CD4-positive, alpha-beta T cell treated with Interleukin-2 at 100 ng/mL for 4 hours (primary cell): ENCODE measurements at places on chromosomes 7 and 10.

GRCh38 chr7:37666026-37666799 lies 17.4 kb upstream of the GPR141 start:
- DNase-seq: no peak

GRCh38 chr7:123570390-123571182 lies 13.0 kb upstream of the NDUFA5 start:
- DNase-seq: no peak

GRCh38 chr7:7718492-7718891 lies at the start of gene RPA3:
Gene RPA3 (minus strand): TSS chr7:7718607. CDS start chr7:7640418, 78,189 bp downstream.
- no peak for DNase-seq

DNA sequence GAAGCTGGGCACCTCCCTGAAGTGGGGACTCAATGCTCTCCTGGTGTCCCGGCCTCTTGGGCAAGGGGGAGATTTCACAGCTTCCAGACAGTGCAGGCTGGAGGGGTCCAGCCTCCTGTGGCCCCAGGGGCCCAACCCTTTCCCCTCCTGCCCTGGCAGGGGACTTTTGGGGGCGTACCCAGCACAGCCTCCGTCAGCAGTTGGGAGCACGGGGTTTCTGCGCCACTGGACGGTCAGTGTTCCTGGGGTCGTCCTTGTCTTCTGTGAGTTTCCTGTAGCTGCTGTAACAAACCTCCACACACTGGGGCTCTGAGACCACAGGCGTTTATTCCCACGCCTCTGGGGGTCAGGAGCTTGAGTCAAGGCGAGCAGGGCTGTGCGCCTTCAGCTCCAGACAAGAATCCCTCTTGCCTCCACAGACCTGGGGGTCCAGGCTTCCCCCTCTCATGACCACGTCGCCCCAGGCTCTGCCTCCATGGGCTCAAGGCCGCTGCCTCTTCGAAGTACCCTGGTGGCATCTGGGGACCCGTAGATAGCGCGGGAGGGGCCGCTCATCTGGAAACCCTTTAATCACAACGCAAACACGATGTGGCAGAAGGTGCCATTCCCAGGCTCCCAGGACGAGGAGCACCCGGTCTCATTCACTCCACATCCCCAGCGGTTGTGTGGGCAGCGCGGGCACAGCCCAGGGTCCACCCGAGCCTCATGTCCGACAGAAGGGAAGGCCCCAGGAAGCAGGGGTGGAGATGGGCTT lies 14.0 kb downstream of the PWWP2B start:
- DNase-seq: no peak

DNA sequence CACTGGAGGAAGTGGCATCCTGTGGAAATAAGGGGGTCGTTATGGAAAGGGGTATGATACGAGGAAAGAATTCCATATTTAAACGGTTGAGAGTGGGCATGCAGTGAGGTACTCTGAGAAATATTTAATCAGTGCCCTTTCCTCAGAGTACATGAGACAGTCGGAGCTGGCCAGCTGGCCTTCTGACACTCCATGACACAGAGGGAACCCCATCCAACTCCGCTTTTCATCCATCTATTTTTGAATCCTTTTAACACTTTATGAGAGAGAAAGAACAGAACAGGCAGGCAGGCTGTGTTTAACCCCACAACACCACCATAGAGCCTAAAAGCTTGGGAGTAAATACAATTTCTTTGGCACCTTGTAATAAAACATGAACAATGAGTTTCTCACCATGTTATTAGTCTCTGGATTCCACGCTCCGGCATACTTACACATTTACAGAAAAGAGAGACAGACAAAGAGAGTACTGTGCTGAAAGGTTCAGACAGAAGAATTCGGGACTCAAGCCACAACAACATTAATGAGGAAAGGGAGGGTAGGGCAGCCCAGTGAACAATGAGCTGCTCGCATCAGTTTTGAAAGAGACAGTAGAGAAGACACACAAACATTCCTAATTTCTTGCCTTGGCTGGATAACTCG lies 124.2 kb upstream of the PDLIM1 start:
- DNase-seq: no peak

- no peak for DNase-seq
These were observed 269.2 kb downstream of the MAD1L1 start for GRCh38 chr7:1963575-1963974.

DNA sequence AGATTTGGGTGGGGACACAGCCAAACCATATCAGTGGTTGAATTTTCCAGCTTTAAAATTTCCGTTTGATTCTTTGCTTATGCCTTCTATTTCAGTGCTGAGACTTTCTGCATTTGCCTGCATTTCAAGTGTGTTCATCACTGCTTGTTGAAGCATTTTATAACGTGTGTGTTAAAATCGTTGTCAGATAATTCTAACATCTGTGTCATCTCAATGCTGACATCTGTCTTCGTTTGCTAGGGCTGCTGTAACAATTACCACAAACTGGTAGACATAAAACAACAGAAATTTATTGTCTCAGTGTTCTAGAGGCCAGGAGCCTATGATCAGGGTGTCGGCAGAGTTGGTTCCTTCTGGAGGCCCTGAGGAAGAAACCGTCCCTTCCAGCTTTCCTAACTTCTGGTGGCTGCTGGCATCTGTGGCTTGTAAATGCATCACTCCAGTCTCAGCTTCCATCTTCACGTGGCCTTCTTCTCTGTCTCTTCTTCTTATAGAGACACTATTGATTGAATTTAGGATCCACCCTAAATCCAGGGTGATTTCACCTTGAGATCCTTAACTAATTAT lies 71.1 kb upstream of the SDK1 start:
- no peak for DNase-seq
